ENCODE measurements at places on chromosomes 16 and 17.

- DNase-seq = peak; percentile 69
Observed at GRCh38 chr17:38898812-38899348, 26.5 kb upstream of the LASP1NB start.

GRCh38 chr16:1960665-1961630 lies 1.6 kb downstream of the NDUFB10 start:
- DNase-seq = no peak

DNA sequence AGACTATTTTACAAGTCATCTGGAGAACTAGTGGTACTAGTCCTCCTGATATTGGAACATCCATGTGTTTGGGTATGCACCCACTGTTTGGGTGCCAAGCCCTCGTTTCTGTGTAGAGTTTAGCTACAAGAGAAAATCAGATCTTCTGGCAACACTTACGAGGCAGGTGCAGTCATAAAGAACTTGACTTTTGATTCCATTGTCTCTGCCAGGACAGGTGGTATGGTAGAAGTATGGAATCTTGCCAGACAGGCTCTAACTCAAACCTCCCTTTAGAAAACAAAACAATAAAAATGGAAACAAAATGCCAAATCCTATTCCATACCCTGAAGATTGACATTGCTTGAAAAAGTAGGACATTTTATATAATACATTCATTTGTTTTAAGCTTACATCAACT lies 16.0 kb downstream of the RNF43 start:
- DNase-seq = no peak

GRCh38 chr17:83046448-83047181 lies 32.8 kb upstream of the METRNL start:
- no peak for DNase-seq

DNA sequence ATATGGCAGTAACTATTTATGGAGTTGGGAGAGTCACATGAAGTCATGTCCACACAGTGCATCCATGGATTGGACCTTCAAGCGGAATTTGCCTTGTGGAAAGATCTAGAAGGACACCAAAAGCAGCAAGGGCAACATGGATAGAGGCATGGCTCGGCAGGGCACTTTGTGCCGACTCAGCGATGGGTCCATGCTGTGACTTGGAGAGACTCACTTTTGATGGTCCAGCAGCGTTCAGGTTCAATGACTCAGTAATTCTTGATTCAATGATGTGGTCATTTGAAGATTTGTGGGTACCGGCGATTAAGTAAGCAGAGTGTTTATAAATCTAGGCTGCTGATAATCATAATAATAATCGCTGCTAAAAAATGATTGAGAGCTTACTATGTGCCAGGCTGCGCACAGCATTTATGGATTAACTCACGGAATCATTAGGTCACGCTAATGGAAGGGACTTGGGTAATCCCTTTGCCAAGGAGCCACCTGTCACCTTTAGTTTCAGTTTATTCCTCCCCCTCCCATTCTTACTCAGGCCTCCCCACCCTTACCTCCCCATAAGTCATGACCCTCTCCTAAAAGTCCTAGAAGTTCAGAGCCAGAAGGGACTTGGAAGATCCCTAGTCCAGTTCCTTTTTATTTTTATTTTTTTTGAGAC lies 127.5 kb upstream of the CRHR1 start:
- no peak for DNase-seq

DNA sequence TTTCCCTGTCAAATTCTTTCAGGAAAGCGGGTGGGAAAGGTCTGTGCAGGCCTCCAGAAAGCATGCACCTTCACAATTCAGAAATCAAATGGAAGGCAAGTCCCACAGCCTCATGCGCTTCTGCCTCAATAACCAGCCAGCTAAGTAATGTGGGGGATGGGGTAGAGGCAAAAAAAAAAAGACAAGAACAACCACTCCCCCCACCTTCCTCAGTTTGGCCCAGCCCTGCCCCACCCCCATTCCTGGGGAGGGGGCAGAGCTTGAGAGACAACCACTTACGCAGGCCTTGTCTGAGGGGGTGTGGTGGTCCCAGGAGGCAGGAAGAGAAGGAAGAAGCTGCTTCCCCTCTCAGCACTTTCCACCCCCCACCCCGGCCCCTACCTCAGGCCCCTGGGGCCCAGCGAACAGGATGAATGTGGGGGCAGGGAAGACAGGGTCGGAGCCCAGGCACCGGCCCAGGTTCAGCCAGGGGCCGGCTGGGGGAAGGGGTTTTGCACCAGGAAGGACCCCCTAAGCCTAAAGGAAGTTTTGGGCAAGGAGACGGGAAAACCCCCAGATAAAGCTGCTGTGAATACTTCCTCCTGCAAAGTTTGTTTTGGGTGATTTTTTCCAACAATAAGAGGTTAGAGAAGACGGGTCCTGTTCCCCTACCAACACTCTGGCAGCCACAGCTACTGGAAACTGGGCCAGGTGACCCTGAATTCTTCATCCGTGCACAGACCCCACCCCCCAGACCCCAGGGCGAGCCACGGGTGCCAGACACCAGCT lies 1.2 kb downstream of the JUP start:
- DNase-seq = no peak

DNA sequence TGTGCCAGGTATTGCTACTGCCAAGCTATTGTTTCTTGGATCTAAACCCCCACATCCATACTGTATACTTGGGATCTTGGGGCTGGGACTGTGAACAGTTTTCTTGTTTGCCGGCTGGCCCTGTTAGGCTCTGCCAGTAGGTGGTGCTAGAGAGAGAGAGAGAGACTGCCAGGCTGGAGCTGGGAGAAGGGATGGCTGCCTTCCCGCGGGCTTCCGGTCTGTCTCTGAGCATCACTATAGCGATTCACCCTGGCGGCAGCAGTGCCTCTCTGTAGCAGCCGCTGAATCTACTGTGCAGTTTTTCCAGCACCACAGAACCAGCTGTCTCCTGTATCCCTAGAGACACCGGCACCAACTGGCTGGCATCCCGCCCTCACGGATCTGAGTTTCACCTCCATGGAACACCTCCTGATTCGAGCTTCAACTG lies 201.2 kb downstream of the UTP18 start:
- no peak for DNase-seq

DNA sequence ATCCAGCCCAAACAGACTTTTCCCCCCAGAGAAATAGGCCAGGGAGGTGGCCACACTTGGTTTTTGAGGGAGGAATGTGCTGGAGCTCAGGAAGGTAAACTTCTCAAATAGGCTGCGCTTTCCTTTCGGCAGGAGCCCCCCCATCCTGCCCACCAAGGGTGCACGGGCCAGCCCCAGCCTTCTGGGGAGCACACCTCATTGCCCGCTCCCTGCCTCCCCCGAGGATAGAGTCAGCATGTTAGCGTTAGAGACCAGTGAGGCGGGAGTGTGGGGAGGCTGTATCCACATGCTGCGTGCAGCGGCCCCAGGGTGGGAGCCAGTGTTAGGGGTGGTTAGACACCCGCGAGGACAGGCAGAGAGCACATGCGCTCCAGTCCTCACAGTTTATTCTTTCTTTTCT lies 42.3 kb downstream of the PIPOX start:
- DNase-seq = no peak

DNA sequence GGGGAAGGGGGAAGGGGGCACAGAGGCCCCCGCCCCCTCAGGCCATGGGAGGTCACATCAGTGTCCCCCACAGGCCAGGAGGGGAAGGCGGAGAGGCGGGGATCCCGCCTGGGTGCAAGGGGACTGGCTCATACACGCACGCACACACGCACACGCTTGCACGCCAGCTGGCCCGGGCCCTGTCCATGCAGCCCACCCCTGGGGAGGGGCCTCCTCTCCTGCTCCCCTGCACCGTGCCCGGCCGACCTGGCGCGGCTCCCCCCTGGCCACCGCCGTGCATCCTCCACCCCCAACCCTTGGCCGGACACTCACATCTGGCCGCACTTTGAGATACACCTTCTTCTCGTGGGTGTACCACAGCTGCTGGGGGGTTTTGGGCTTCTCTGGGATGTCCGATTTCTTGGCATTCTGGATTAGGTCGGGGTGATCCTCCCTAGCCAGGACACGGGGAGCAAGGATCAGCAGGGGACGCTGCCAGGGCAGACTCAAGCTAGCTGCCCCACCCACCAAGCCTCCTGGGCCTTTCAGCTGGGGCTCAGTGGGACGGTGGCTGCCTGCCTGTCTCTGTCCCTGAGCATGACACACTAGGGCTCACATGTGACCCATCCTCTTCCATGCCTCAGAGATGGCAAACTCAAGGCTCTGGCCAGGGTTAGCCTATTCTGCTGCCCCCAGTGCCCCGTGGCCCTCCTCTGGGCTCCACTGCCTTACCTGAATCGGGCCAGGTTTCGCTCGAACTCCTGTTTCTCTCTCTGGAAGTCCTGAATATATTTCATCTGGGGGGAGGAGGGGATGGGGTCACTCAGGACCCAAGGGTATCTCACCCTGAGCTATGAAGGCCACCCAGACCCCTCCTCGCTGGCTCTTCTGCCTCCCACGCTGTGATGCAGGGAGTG lies 6.7 kb downstream of the UBTF start:
- DNase-seq = no peak

DNA sequence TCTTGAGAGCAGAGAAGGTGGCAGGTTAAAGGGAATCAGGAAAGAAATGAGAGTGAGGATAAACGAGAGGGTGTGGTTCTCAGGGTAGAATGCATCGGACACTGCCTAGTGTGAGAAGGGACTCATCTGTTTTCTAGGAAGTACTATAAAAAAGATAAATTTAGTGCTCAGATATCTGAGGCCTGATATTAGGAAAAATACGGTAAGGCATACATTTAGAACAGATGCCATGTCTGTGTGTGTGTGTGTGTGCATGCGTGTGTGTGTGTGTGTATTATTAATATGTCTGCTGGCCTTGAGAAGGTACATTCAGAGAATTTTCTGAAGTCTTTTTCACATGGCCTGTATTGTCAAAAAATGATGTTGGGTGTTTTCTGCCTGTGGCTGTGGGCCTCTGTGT lies 414.8 kb downstream of the MAF start:
- no peak for DNase-seq

DNA sequence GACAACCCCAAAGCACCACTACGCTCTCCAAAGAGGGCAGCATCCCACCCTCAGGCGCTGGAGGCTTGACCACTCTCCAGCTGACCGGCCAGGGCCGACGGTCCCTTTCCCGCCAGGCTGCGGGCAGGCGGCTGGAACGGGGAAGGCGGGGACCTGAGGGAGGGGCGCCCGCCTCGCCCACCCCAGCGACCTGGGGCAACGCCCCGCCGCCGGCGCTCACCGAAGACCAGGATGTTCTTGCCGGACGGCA lies 431 bp downstream of the DYNC1LI2 start:
- no peak for DNase-seq

DNA sequence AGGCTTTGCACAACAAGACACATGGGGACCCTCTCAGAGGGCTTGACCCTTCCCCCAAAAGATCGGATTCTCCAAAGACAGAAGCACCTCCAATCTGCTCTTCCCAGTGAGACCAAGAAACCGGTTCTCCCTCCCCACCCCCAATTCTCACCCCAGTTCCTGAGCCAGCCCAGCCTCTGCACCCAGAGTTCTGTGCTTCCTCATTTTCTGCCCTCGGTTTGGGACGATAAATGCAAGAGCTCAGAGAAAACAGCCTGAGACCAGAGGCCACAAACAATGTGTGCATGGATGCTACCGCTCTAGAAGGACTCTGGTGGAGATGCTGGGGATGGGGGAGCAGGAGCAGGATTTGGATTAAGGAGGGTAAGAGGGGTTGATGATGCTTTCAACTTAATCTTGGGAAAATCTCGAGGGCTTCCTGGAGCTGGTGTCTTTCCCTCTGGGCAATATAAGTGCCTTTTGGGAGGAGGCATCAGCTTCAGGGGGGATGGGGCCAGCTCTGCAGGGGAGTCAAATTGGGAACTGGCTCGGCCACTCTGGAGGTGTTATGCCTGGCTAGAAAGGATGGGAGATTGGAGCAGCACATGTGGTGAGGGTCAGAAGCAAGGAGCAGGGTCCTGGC lies 6.0 kb downstream of the KRT15 start:
- no peak for DNase-seq

- DNase-seq = no peak
Observed at GRCh38 chr17:70276906-70277305, 107.6 kb downstream of the KCNJ2 start.

- no peak for DNase-seq
Observed at GRCh38 chr16:12462426-12463280, 341.0 kb downstream of the CPPED1 start.

DNA sequence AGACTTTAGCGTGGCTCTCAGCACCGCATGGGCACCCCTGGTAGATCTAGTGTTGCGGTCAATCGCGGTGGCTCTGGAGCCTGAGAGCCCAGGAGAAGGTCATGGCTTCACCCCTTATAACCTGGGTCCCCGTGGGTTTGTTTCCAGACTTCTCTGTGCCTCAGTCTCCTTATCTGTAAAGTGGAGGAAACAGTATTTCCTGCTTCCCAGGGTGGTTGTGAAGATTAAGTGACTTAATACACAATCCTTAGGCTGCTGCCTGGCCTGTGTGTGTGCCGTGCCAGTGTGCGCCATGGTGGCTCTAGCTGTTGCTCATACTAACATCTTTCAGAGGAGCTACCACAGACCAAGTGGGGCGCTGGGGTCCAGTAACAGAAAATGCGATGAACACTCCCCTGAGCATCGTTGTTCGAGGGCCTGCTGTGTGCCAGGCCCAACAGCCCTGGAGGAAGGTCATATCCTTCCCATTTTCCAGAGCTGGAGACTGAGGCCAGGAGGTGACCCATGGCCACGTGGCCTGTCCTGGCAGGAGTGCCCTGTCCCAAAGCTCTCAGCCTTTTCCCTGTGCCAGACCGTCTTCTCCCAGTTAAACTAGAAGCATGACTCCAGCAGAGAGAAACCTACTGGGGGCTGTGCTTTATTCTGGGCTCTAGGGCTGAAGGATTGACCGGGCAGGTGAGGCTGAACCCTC lies 70.1 kb downstream of the CMIP start:
- DNase-seq = no peak

DNA sequence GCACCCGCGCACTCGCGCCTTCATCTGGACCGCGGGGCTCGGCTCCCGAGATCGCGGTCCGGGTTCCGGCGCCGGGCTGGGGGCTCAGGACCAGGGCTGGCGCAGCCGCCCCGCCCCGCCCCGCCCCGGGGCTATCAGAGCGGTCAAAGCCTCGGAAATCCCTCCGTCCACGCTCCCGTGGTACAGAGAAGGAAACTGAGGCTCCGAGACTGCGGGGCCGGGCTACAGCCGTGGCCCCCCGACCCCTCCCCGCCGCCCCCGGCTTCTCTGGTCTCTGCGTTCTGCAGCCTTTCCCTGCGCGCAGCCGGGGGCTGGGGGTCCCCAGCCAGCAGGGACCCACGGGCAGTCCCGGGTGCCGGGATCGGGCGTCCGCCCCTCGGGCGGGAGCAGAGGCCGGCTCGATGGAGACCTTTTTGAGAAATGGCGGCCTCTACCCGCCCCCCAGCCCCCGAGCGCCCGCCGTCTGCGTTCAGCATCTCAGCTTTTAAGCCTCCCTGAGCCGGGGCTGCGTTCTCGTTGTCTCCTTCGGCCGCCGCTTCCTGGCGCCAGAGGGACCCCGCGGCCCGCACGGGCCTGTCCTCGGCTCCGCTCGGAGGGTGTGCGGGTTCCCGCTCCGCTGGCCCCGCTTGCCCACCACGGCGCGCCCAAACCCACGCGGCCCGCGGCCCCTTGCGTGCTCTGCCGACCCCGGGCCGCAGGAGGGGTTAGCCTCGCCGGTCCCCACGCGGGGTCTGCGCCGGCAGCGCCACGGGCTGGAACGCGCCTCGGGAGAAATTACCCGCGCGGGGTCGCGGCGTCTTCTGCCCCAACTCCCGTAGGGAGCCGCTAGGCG lies 1.5 kb upstream of the NPTX1 start:
- DNase-seq = no peak

Data from stimulated activated CD8-positive, alpha-beta memory T cell treated with anti-CD3 and anti-CD28 coated beads, Interleukin-4, amount 100 ng/mL, for 1 hour (primary cell).